ENCODE measurements at places on chromosomes 4 and X. TPM values are rescaled to one million over a fixed set of nuclear protein-coding genes. Genes with fewer than 3 reads are reported as not detected.

DNA sequence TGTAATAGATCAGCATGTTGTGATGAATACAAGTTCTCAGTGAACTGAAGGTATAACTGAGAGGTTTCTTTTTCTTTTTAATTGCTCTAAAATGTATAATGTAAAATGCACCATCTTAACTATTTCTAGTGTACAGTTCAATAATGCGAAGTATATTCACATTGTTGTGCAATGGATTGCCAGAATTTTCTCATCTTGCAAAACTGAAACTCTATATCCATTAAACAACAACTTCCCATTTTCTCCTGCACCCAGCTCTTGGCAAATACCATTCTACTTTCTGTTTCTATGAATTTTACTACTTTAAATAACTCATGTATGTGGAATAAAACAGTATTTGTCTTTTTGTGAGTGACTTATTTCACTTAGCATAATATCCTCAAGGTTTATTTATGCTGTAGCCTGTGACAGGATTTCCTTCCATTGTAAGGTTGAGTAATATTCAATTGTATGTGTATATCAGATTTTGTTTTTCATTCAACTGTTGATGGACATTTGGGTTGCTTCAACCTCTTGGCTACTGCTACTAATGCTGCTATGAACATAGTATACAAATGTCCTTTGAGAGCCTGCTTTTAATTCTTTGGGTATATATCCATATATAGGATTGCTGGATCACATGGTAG lies 53.5 kb upstream of the NPFFR2 start:
- H3K36me3 ChIP-seq, result no peaks in the 10 kb centered on the region
- DNase-seq, result no peak

Gene TSC22D3
- total RNA-seq, result 12.0 TPM

GRCh38 chr4:177023951-177024350 lies 231.2 kb upstream of the VEGFC start:
- DNase-seq, result no peak
- peaks cover 42% of the 10 kb centered on the region for H3K36me3 ChIP-seq
- peaks cover 25% of the 10 kb centered on the region for H3K4me1 ChIP-seq
- H3K27me3 ChIP-seq, result no peaks in the 10 kb centered on the region
- H3K27ac ChIP-seq, result no peak overlapping the region

DNA sequence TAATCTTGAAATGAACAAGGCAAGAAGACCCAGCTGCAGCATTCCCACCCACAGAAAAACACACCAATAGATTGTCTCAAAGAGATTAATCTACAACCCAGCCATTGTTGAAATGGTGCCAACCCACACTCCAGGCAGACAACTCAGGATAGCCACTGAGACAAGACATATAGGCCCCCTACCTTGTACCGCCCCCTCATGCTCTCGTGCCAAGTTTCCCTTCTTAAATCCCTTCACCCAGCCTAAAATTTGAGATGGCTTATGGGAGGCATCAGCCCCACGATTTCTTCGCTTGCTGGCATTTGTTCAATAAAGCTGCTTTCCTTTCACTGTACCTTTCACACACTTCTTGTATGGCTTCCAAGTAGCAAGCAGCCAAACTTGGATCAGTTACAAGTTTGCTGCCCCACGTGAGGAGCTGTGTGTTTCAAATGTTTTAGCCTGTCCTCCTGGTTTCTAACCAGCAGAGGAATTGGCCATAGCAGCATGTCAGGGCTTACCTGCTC lies 1754.1 kb downstream of the C4orf33 start:
- H3K27ac ChIP-seq, result no peak overlapping the region
- no peak overlapping the region for H3K4me3 ChIP-seq
- H3K4me1 ChIP-seq, result no peaks in the 10 kb centered on the region
- no peak for DNase-seq
- H3K36me3 ChIP-seq, result no peaks in the 10 kb centered on the region

Gene KCNIP4
- total RNA-seq, result not detected

DNA sequence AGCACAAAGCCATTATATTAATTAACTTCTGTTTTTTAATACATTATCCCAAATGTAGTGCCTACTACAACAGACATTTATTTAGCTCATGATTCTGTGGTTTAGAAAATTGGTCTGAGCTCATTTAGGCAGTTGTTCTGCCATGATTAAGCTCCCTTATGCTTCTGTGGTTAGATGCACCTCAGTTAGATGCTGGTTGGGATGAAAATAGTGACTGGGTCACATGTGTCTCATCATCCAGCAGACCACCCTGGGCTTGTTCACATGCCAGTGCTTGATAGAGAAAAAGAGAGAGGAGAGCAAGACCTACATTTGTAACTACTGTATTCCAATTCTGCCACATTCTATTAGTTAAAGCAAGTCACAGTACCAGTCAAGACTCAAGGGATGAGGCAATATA lies 376.4 kb upstream of the GNPDA2 start:
- no peak for DNase-seq
- H3K27me3 ChIP-seq, result no peaks in the 10 kb centered on the region
- no peaks in the 10 kb centered on the region for H3K36me3 ChIP-seq
- no peaks in the 10 kb centered on the region for H3K4me1 ChIP-seq
- no peak overlapping the region for H3K27ac ChIP-seq

DNA sequence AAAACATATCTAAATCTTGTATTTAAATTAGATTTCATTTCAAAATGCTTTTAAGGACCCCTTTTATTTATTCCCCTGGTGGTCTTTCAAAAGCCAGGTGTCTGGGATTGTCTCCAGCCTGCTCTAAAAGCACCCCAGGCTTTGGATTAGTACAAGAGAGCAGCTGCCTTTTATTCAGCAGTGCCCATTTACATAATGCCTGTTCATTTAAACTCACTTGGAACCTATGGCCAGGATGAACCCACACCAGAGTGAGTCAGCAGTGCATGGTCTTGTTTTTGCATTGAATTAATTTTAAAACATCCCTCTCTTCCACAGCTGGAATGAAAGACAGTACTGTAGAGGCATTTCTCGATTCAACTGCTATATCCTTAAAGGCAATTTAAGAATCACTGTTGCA lies 64.1 kb upstream of the TENM3 start:
- H3K4me3 ChIP-seq, result no peak overlapping the region
- no peak overlapping the region for H3K27ac ChIP-seq
- no peaks in the 10 kb centered on the region for H3K36me3 ChIP-seq

GRCh38 chr4:1234309-1234695 lies 14.6 kb downstream of the CTBP1 start:
- peaks cover 20% of the 10 kb centered on the region for H3K36me3 ChIP-seq
- no peaks in the 10 kb centered on the region for H3K27me3 ChIP-seq
- H3K4me3 ChIP-seq, result no peak overlapping the region
- peaks cover 14% of the 10 kb centered on the region for H3K4me1 ChIP-seq

- H3K27me3 ChIP-seq, result peaks cover 8% of the 10 kb centered on the region
- H3K4me3 ChIP-seq, result no peak overlapping the region
- DNase-seq, result no peak
- H3K4me1 ChIP-seq, result no peaks in the 10 kb centered on the region
- no peaks in the 10 kb centered on the region for H3K36me3 ChIP-seq
Observed at GRCh38 chrX:11655282-11656015, 10.3 kb downstream of the ARHGAP6 start.

GRCh38 chr4:66647476-66647875 lies 897.8 kb downstream of the CENPC start:
- no peaks in the 10 kb centered on the region for H3K36me3 ChIP-seq
- no peak overlapping the region for H3K27ac ChIP-seq
- no peaks in the 10 kb centered on the region for H3K4me1 ChIP-seq
- no peak for DNase-seq
- H3K27me3 ChIP-seq, result no peaks in the 10 kb centered on the region

DNA sequence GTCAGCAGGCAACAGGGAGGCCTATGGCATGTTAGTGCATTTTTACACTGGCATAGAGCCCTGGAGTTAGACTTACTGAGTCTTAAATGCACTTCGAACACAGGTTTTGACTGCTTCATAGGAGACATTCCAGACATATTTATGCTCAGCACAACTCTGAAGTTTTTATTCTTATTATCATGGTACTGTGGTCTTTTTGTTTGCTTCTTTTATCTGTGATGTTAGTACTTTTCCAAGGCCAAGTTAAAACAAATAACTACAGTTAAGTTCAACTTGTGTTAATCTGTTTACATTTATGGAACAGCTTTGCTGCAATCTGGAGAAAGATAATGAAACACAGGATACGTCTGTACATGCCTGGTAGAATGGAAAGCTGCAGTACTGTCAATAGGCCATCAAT lies 76.5 kb downstream of the COL4A5 start:
- H3K27ac ChIP-seq, result no peak overlapping the region
- peak; percentile 0 for DNase-seq
- H3K4me1 ChIP-seq, result no peaks in the 10 kb centered on the region
- H3K4me3 ChIP-seq, result no peak overlapping the region

- H3K27me3 ChIP-seq, result no peaks in the 10 kb centered on the region
- peak; percentile 78 for DNase-seq
- H3K4me1 ChIP-seq, result peaks cover 38% of the 10 kb centered on the region
- H3K27ac ChIP-seq, result peak overlapping the region; percentile 70
- H3K36me3 ChIP-seq, result peaks cover 7% of the 10 kb centered on the region
Observed at GRCh38 chr4:86977621-86978184, 42.9 kb downstream of the AFF1 start.

DNA sequence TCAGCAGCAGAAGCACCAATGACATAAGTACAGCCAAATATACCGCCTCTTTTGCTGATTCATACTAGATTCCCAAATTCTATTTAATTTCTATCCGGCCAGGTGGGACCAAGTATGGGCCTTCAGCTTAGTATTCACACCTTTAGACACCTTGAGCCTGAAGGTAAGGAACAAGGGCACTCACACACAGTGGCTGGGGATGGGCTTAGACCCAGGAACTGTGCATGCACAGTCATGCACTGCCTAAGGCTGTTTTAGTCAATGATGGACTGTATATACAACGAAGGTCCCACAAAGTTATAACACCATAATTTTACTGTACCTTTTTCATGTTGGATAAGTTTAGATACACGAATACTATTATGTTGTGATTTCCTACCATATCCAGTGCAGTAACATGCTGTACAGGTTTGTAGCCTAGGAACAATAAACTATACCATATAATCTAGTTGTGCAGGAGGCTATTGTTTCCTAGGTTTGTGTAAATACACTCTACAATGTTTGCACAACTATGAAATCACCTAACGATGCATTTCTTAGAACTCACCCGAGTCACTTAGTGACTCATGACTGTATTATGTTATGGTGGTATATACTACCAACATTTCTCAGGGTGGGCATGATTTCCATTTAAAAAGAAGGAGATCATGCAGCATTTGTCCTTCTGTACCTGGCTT lies 9.7 kb upstream of the CLNK start:
- no peak overlapping the region for H3K27ac ChIP-seq
- DNase-seq, result no peak
- H3K4me1 ChIP-seq, result no peaks in the 10 kb centered on the region
- no peaks in the 10 kb centered on the region for H3K36me3 ChIP-seq

Gene SSX2
- not detected for total RNA-seq

Gene RHOXF2B
- total RNA-seq, result not detected

DNA sequence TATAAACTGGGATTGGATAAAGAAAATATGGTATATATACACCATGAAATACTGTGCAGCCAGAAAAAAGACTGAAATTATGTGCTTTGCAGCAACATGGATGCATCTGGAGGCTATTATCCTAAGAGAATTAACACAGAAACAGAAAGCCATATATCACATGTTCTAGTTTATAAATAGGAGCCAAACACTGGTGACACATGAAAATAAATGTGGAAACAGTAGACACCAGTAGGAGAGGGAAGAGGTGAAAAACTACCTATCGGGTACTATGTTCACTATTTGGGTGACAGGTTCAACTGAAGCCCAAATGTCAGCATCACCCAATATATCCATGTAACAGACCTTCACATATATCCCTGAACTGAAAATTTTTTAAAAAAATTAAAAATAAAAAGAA lies 725.1 kb downstream of the C4orf33 start:
- no peak overlapping the region for H3K4me3 ChIP-seq
- H3K27me3 ChIP-seq, result no peaks in the 10 kb centered on the region
- no peaks in the 10 kb centered on the region for H3K4me1 ChIP-seq
- H3K36me3 ChIP-seq, result no peaks in the 10 kb centered on the region
- no peak for DNase-seq

- H3K4me1 ChIP-seq, result no peaks in the 10 kb centered on the region
- H3K4me3 ChIP-seq, result 0 out of 2 replicates have a peak overlapping the region, but pooled peaks have one; percentile 17
- no peaks in the 10 kb centered on the region for H3K36me3 ChIP-seq
- DNase-seq, result no peak
- peaks cover 2% of the 10 kb centered on the region for H3K27me3 ChIP-seq
Observed at GRCh38 chrX:140710710-140711109, 1.2 kb downstream of the LINC00632 start.

Gene NKX3-2
- total RNA-seq, result 0.11 TPM

DNA sequence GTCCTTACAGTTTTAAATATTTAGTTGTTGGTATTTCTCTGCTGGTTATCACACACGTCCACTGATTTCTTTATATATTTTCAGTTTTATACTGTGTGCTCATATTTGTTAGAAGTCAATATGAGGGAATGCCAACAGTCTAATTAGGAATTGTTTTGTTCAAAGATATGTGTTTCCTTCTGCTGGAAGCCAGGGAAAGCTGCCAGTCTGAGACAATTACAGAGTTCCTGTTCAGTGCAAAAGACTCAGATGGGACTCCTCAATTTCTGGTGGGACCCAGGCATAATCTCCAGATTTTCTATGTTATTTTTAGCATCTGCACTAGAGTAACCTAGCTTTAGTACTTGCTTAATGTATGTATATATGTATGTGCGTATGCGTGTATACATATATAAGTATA lies 486.0 kb downstream of the GRID2 start:
- DNase-seq, result no peak
- H3K4me3 ChIP-seq, result no peak overlapping the region
- H3K27me3 ChIP-seq, result no peaks in the 10 kb centered on the region
- no peaks in the 10 kb centered on the region for H3K4me1 ChIP-seq
- H3K36me3 ChIP-seq, result peaks cover 4% of the 10 kb centered on the region

GRCh38 chrX:72018277-72019112 lies 107.8 kb downstream of the NHSL2 start:
- DNase-seq, result peak; percentile 82
- H3K4me1 ChIP-seq, result peaks cover 5% of the 10 kb centered on the region
- no peaks in the 10 kb centered on the region for H3K36me3 ChIP-seq
- H3K4me3 ChIP-seq, result peak overlapping the region; percentile 41
- no peak overlapping the region for H3K27ac ChIP-seq

Gene CRMP1
- not detected for total RNA-seq

DNA sequence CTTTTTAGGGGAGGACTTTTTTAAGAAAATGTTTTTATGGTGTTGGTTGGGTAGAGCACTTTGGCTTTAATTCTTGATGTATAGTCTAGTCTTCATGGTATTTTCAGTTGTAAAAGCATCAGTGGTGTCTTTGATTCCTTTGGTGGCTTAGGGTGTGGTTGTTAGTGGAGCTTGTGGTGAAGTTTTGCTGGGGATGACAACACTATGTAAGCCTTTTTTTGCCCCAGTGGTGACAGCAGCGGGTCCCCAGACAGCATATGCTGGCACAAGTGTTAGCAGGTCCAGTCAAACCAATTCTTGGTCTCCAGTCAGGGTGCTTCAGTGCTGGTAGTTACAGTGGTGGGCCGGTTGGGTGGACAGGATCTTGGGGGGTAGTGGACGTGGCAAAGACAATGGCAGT lies 52.0 kb downstream of the CHIC1 start:
- H3K27me3 ChIP-seq, result no peaks in the 10 kb centered on the region
- DNase-seq, result no peak
- H3K36me3 ChIP-seq, result peaks cover 23% of the 10 kb centered on the region
- H3K27ac ChIP-seq, result no peak overlapping the region
- H3K4me3 ChIP-seq, result no peak overlapping the region

GRCh38 chr4:39658756-39659155 lies 20.1 kb upstream of the SMIM14 start:
- DNase-seq, result no peak
- H3K27ac ChIP-seq, result no peak overlapping the region
- H3K4me3 ChIP-seq, result no peak overlapping the region
- no peaks in the 10 kb centered on the region for H3K27me3 ChIP-seq
- H3K4me1 ChIP-seq, result peaks cover 11% of the 10 kb centered on the region

Gene TLR6
- total RNA-seq, result 1.3 TPM

Gene BCLAF3
- 4.6 TPM for total RNA-seq

Data from HFFc6 (cell line).